Panc1 (cell line): ENCODE measurements at places on chromosomes 2 and 18. TPM values are rescaled to one million over a fixed set of nuclear protein-coding genes. Genes with fewer than 3 reads are reported as not detected.

PARD3B gene
- 3.6 TPM for total RNA-seq

MOGAT1 gene
- not detected for total RNA-seq

ORC2 gene
- 41.8 TPM for total RNA-seq

- H3K27me3 ChIP-seq = no peaks in the 10 kb centered on the region
- H3K4me1 ChIP-seq = 0 out of 2 replicates have a peak, but pooled peaks cover 2% of the 10 kb centered on the region
- no peak overlapping the region; the same call in 1 of the 2 replicates for H3K27ac ChIP-seq
- DNase-seq = no peak
- H3K36me3 ChIP-seq = no peaks in the 10 kb centered on the region
These were observed 58.7 kb upstream of the ACTR3 start for GRCh38 chr2:113831161-113831560.

GRCh38 chr2:42961385-42961811 is 169.0 kb upstream of the HAAO start:
- no peak overlapping the region for H3K27ac ChIP-seq
- no peak overlapping the region for H3K4me3 ChIP-seq
- no peaks in the 10 kb centered on the region for H3K27me3 ChIP-seq
- no peaks in the 10 kb centered on the region for H3K36me3 ChIP-seq
- no peak for DNase-seq
- no peaks in the 10 kb centered on the region for H3K4me1 ChIP-seq

GRCh38 chr18:2164644-2165550 is 406.4 kb downstream of the METTL4 start:
- DNase-seq = no peak
- H3K36me3 ChIP-seq = no peaks in the 10 kb centered on the region
- no peak overlapping the region for H3K27ac ChIP-seq
- H3K4me3 ChIP-seq = no peak overlapping the region

- H3K4me3 ChIP-seq = no peak overlapping the region
- peaks cover 38% of the 10 kb centered on the region for H3K27me3 ChIP-seq
- H3K27ac ChIP-seq = no peak overlapping the region
- H3K36me3 ChIP-seq = no peaks in the 10 kb centered on the region
These were observed 290.0 kb upstream of the SALL3 start for GRCh38 chr18:78689606-78690005.

- no peak for DNase-seq
- H3K36me3 ChIP-seq = no peaks in the 10 kb centered on the region
- H3K4me1 ChIP-seq = no peaks in the 10 kb centered on the region
- no peak overlapping the region for H3K27ac ChIP-seq
- no peaks in the 10 kb centered on the region for H3K27me3 ChIP-seq
These were observed 31.2 kb upstream of the MYO3B start for GRCh38 chr2:170146784-170147183.

- no peaks in the 10 kb centered on the region for H3K4me1 ChIP-seq
- no peak for DNase-seq
- H3K27ac ChIP-seq = no peak overlapping the region
- H3K36me3 ChIP-seq = 0 out of 2 replicates have a peak, but pooled peaks cover 4% of the 10 kb centered on the region
- H3K4me3 ChIP-seq = no peak overlapping the region
These were observed 21.9 kb downstream of the TMEM237 start for GRCh38 chr2:201621293-201621999.

DNA sequence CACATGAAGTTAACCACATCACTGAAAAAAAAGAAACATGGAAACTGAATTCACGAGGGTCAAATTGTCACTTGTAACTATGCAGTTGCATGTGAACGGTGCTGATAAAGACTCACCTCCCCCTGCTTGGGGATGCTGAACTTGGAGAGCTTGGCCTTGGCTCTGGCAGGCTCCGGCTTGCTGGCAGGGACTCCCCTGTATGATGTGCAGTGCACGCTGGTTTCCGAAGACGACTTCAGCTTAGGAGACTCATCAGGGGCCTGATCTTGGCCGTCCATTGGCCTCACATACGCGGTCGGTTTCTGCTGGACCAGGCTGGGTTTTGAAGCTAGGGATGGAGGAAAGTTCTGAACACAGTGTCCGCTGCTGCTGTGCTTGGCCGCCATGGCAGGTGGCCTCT is 135.9 kb downstream of the AFF3 start:
- no peak overlapping the region for H3K4me3 ChIP-seq
- peaks cover 3% of the 10 kb centered on the region; the same call in 1 of the 2 replicates for H3K27me3 ChIP-seq
- no peaks in the 10 kb centered on the region for H3K4me1 ChIP-seq
- DNase-seq = no peak
